HFF-Myc (cell line): ENCODE measurements at places on chromosomes 7 and 10.

DNA sequence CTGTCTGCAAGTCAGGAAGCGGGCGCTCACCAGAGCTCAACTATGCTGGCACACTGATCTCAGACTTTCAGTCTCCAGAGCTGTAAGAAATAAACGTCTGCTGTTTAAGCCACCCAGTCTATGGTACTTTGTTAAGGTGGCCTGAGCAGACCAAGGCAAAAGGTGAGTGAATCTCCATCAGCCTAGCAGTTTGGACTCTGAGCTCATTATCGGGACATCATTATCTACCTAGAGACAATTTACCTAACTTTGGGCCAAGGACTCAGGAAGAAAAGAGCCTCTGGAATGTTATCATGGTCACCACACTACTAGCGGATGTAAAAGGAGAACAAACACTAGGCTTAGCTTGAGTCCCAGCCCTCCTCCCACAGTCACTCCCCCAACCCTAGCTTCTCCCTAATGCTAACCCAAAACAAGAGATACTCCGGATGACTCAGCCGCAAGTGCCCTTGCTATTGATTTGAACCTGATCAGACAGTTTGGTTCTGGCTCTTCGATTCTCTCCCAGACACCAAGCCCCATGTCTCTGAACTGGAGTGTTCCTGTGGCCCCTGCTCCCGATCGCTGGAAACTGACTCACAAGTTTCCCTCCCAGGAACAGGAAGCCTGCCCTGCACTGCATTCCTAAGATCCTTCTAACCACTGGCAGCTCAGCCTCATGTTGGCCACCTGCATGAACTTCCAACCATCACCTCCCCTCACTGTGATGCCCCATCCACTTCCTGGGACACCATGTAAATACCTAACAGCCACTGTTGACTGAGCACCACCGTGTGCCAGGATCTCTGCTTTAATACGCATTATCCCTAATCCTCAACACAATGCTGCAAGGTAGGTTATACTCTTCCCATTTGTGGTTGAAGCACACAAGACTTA is 34.5 kb downstream of the CREB3L2 start:
- DNase-seq = peak; percentile 84

- DNase-seq = no peak
Observed at GRCh38 chr10:6774406-6774805, 194.3 kb upstream of the PRKCQ start.

DNA sequence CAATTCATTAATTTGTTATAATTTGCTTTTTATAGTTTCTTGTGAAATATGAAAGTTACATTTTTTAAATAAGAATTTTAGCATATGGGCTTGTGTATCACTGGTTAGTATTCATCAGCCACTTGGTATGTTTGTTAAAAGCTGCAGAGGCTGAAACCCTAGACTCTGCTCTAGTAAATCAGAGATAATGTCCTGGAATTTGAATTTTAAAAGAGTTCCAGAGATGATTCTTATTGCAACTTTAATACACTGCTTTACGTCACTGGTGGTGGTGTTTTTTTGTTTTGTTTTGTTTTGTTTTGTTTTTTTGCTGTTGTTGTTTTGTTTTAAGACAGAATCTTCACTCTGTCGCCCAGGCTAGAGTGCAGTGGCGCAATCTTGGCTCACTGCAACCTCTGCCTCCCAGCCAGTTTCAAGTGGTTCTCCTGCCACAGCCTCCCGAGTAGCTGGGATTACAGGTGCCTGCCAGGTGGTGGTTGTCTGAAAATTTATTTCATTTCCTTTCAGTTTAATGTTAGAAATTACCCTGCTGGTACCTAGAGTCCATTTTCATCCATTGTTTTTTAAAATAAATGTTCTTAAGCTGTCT is 43.8 kb downstream of the PTPN12 start:
- DNase-seq = no peak

DNA sequence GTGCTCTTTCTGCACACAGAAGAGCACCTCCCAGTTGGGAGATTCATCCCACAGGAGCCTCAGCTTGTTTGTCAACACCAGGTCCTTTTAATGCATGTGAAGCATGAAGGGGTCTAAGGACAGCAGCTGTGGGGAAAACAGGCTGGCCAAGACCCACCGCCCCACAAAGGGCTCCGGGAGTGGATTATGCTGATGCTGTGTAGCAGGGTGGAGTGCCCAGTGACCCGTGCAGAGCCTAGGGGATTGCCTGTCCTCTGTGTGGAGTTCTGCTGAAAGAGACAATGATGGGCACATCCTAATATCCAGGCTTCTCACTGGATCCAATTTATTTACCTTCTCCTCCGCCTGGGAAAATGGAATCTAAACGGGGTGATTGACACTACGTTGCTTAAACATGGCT is 74.0 kb downstream of the PIP4K2A start:
- DNase-seq = no peak

GRCh38 chr10:48941427-48942075 is 1.9 kb upstream of the LRRC18 start:
- DNase-seq = no peak

GRCh38 chr10:86374664-86375063 is 8.1 kb upstream of the GRID1 start:
- DNase-seq = no peak

- no peak for DNase-seq
Observed at GRCh38 chr7:143516981-143517380, 39.3 kb downstream of the TAS2R41 start.

GRCh38 chr7:87984088-87984487 is 50.0 kb downstream of the ADAM22 start:
- no peak for DNase-seq

GRCh38 chr10:68684413-68684812 is 36.6 kb upstream of the CCAR1 start:
- no peak for DNase-seq

GRCh38 chr10:120650705-120651399 is 193.8 kb downstream of the PLPP4 start:
- DNase-seq = no peak

GRCh38 chr10:27439101-27439500 is 65.0 kb upstream of the RAB18 start:
- DNase-seq = no peak

- no peak for DNase-seq
Observed at GRCh38 chr7:115477193-115477651, 553.3 kb downstream of the TFEC start.

DNA sequence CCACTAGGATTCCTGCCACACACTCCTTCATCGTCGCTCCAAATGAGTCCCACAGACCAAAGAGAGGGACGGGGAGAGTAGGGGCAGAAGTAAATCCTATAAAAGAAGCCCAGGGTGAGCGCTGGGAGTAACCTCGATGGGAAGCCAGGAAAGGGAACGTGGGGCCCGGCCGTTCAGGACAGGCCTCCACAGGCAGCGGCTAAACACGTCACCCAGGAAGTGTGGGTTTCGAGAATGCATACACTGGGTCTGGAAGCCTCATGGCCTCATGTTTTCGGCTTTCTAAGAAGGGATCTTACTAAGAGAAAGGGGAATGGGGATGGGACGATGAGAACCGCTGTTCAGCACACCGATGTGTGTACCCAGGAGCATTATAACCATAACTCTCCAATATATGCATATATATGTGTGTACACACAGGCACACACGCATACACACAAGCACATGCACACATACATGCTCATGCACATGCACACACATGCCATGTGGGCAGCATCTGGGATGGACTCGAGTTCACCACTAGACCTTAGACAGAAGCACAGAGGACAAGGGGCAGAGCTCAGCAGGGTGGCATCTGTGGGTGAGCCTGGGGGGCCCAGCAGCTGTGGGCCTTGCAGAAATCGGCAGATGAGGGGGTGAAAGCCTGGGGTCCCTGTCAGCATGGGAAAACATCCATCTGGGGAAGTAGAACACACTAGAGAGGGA is 14.8 kb upstream of the CNPY1 start:
- no peak for DNase-seq

GRCh38 chr10:88835910-88836221 is 15.8 kb downstream of the ANKRD22 start:
- DNase-seq = no peak

GRCh38 chr7:36661135-36661840 is 63.0 kb downstream of the AOAH start:
- DNase-seq = no peak

- DNase-seq = no peak
Observed at GRCh38 chr10:1204434-1205326, 148.5 kb downstream of the WDR37 start.

GRCh38 chr10:35050568-35050967 is 39.6 kb downstream of the CUL2 start:
- DNase-seq = no peak

GRCh38 chr7:78225534-78225933 is 427.0 kb downstream of the PHTF2 start:
- no peak for DNase-seq

GRCh38 chr7:70143075-70144044 is 545.1 kb downstream of the AUTS2 start:
- DNase-seq = peak; percentile 12

GRCh38 chr10:10901906-10902305 is 115.8 kb upstream of the CELF2 start:
- no peak for DNase-seq

- DNase-seq = no peak
Observed at GRCh38 chr7:79461660-79462059, 8.2 kb upstream of the MAGI2 start.

- no peak for DNase-seq
Observed at GRCh38 chr10:44194435-44194834, 190.5 kb downstream of the CXCL12 start.

GRCh38 chr10:46247808-46248569 is 38.8 kb upstream of the ANTXRL start:
- DNase-seq = no peak

- no peak for DNase-seq
Observed at GRCh38 chr7:128215281-128215680, 25.8 kb upstream of the LEP start.

DNA sequence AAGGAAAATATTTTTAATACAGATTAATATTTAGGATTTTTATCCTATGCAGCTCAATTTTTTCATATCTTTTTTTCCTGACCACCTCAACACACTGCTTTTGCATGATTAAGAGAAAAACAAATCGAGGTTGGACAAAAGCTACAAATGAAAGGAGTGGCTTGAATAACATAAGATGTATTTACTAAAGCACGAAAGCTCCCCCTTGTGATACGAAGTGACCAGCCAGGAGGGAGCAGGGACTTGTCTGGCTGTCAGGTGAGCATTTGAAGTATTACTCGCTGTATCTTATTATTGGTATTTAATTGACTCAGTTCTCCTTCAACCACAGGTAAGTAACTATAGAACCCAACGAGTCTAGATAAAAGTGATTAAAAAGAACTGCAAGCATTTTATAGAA is 265.2 kb upstream of the PHF14 start:
- no peak for DNase-seq

- no peak for DNase-seq
Observed at GRCh38 chr10:86082556-86082955, 284.0 kb downstream of the GRID1 start.

- no peak for DNase-seq
Observed at GRCh38 chr10:75375838-75376237, 25.7 kb downstream of the ZNF503 start.

DNA sequence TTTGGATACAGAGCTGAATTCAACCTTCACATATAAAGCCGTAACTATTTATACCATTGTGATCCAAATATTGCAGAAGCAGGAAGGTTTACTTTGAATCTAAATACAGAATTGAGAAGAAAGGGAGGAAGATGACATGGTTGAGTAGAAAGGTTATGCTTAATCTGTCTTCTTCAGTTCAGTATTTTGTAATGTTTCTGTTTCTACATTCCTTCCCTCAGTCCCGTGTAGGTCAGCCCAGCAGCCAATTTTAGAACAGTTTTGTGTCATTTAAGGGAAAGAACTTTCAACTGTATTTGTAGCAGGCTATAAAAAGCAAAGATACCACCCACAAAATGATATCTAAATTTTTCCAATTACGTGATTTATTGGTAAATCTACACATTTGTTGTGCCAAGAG is 97.4 kb downstream of the CPED1 start:
- no peak for DNase-seq

DNA sequence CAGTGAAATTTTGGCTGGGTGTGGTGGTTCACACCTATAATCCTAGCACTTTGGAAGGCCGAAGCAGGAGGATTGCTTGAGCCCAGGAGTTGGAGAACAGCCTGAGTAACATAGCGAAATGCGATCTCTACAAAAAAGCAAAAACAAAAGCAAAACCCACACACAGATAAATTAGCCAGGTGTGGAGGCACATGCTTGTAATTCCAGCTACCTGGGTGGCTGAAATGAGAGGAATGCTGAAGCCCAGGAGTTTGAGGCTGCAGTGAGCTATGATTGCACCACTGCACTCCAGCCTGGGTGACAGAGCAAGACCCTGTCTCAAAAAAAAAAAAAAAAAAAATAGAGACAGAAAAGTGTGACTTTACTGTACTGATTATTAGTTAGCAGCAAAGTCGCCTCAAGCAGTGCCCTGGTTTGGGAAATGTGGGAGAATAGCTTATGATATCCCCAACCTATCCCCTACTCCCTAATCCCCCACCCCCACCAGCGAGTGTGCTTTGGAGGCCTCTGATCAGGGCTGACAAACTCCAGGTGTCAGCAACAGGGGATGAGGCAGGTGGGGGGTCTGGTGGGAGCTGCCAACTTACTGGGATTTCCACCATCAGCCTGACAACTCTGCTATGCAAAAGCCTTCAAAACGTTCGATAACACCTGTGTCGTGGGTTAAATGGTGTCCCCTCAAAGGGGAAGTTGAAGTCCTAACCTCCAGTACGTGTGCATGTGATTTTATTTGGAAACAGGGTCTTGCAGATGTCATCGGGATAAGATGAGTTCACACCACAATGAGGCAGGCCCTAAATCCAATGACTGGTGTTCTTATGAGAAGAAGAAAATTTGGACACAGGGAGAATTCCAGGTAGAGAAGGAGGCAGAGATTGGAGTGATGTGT is 124.7 kb upstream of the SDK1 start:
- DNase-seq = no peak

DNA sequence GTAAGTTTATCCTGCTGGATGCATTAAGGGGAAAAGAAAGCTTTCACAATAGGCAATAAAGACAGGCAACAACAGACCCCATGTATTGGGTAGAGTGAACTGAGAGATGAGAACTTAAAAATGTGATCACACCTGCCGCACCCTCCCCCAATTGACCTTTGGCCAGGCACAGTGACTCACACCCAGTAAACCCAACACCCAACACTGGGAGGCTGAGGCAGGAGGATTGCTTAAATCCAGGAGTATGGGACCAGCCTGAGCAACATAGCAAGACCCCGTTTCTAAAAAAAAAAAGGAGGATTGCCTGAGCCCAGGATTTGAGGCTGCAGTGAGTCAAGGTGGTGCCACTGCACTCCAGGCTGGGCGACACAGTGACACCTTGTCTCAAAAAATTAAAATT is 86.9 kb downstream of the MPP7 start:
- no peak for DNase-seq

- no peak for DNase-seq
Observed at GRCh38 chr7:28055161-28055544, 125.4 kb downstream of the JAZF1 start.
